ENCODE measurements at places on chromosomes 3 and 15.

GRCh38 chr3:156579427-156579851, 24.5 kb upstream of the SSR3 start:
- DNase-seq, result no peak

GRCh38 chr3:189363590-189364255, 192.0 kb downstream of the TPRG1 start:
- no peak for DNase-seq

- DNase-seq, result no peak
These were observed 146.5 kb upstream of the SLC6A11 start for GRCh38 chr3:10669490-10670048.

GRCh38 chr3:128764863-128765262, 38.9 kb downstream of the RAB7A start:
- DNase-seq, result no peak

DNA sequence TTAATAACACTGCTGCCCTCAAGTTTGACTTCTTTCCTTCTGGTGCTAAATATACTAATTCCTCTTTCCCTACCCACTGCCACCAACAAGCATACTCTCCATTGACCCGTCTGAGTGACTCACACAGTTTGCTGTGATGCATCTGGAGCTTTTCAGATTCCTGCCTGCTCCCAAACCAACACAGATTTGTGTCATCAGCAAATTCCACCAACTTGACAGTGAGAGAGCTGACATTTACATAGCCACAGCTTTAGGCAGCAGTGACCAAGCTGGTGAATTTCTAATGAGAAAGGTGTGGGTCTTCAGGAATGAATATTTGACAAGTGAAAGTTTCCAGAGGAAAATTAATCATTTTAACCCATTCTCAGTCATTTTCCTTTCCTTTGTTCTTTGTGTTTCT, 96.5 kb upstream of the PRICKLE2 start:
- no peak for DNase-seq

- DNase-seq, result no peak
These were observed 132.3 kb upstream of the NEO1 start for GRCh38 chr15:72919936-72920465.

DNA sequence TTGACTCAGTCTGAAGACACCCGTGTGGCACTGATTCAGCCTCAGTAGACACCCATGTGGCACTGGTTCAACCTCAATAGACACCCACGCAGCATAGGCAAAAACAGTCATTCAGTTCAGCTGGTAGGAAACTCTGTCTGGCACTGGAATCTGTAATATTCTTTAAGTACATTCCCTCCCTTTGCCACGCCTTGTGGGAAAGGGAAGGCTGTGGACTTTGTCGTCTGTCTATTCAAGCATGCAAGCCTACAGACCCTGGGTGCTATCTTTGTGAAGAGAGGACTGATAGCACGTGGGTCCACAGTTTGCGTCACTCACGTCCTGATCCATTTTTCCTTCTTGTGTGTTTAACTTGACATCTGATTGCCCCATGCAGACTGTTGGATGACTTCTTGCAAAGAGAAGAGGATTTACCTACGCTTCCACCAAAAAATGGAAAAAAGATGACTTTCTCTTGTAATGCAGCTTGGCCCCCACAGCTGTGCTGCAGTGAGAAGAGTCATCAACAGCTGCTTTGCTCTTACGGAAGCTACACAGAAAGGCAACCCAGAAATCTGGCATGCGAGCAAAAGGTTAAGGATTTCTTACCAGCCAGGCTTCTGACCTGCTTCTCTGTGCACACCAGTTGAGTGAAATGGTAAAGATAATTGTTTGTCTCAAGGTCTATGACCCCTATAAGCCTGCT, 278.1 kb downstream of the ULK4 start:
- no peak for DNase-seq

- no peak for DNase-seq
These were observed 47.3 kb downstream of the QTRT2 start for GRCh38 chr3:114103858-114104257.

- DNase-seq, result no peak
These were observed 27.3 kb downstream of the SPTSSB start for GRCh38 chr3:161343986-161344385.

DNA sequence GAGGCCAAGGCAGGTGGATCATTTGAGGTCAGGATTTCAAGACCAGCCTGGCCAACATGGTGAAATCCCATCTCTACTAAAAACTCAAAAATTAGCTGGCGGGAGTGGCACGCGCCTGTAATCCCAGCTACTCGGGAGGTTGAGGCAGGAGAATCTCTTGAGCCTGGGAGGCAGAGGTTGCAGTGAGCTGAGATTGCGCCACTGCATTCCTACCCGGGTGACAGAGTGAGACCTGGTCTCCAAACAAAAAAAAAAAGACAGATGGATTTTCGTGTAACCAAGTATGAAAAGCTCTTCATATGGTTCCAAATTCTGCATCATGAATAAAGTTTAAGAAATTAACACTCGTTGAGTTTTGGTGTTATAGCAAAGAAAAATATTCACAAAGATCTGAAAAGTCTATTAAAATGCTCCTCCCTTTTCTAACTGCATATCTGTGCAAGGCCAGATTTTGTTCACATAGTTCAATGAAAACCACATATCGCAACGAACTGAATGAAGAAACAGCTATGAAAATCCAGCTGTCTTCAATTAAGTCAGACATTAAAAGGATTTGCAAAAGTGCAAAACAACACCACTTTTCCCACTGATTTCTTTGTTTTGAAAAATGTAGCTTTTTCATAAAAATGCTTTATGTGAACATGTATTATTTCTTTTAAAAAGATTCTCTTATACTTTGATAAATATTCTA, 23.8 kb upstream of the FBLN2 start:
- no peak for DNase-seq

DNA sequence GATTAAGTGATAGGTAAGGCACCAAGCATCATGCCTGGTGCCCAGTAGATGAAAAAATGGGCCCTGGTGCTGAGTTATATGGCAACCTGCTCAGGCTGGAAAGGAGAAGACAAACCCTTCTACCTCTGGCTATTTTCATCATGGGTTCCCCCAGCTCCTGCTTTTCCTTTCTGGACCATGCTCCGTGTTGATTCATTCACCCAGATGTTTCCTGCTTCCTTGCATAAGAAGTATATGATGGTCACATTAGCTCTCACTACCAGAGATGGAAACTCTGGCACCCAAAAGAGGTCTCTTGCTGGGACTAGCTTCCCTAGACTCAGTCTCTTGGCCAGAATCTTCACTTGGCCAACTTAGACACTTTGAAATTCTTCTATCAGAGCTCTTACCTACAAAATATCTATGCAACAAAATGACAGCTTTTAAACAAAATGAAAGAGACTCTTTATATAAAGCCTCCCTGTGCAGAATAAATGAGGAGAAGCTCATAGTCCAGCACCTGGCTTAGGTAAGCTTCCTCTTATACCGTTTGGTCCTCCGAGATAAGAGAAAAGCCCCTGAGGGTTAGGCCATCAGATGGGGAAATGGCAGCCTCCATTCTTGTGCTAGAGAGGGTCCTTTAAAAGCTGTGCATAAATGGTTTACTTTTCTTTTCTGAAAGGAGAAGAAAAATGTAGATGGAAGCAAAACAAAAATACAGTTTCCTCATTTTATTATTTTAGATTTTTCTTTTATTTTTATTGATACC, 46.8 kb upstream of the MCF2L2 start:
- no peak for DNase-seq

- peak; percentile 19 for DNase-seq
These were observed 29.0 kb downstream of the ANP32A start for GRCh38 chr15:68791431-68792283.

DNA sequence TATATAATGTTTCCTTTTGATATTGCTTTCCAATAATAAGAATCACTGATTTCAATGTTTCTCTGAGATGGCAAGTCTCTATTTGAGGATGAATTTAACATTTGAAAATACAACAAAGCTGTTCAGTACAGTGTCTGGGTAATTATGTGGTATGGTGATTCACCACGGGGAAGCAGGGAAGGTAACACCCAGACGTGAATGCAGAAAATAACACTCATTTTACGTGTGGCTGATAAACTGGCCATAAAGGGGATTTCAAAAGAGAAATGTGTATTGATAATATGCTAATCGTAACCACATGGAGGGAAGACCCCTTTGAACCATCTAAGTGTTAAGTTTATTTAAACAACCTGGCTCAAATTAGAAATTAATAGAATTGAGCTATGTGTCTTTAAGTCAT, 344.6 kb downstream of the GRM7 start:
- DNase-seq, result no peak

DNA sequence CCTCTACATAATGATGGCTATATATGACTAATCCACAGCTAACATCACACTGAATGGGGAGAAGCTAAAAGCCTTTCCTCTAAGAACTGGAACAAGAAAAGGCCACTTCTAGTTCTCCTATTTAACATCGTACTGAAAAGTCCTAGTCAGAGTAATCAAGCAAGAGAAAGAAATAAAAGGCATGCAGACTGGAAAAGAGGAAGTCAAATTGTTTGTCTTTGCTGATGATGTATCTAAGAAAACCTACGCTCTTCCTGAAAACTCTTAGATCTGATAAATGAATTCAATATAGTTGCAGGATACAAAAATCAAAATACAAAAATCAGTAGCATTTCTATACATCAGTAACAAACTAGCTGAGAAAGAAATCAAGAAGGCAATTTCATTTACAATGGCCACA, 116.9 kb downstream of the TP63 start:
- no peak for DNase-seq

DNA sequence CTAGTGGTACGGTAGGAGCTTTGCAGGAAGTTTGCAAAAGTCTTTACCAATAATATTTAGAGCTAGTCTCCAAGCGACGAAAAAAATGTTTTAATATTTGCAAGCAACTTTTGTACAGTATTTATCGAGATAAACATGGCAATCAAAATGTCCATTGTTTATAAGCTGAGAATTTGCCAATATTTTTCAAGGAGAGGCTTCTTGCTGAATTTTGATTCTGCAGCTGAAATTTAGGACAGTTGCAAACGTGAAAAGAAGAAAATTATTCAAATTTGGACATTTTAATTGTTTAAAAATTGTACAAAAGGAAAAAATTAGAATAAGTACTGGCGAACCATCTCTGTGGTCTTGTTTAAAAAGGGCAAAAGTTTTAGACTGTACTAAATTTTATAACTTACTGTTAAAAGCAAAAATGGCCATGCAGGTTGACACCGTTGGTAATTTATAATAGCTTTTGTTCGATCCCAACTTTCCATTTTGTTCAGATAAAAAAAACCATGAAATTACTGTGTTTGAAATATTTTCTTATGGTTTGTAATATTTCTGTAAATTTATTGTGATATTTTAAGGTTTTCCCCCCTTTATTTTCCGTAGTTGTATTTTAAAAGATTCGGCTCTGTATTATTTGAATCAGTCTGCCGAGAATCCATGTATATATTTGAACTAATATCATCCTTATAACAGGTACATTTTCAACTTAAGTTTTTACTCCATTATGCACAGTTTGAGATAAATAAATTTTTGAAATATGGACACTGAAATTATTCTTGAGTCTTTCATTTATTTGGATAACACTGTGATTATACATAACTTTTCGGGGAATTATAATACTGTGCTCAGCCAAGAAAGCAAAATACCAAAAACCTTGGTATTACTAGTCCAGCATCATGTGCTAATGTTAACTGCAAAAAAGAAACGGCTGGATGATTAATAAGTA, 2.2 kb downstream of the SOX2 start:
- DNase-seq, result no peak

GRCh38 chr3:197501496-197501878, 54.3 kb downstream of the BDH1 start:
- DNase-seq, result no peak

DNA sequence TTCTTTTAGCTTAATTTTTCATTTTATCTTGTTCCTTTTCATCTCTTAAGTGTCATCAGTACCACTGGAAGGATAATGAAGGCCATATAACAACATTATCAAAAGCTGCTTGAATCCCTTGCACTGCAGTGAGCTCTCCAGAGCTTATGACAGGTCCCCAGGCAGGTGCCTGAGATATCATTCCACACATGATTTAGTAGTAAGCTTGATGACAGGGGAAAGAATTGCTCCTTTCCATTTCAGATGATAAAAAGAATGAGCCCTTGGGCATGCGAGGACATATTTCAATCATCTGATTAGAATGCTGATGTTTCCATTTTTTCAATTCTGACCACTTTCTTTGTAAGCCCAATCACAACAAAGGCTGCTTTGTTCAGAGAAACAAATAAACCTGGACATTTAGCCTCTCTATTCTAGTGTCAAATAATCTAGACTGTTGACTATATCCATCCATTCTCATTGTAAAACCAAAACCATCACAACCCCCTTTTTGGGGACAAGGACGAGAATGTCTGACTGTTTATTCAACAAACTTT, 567.8 kb downstream of the IGSF11 start:
- no peak for DNase-seq

DNA sequence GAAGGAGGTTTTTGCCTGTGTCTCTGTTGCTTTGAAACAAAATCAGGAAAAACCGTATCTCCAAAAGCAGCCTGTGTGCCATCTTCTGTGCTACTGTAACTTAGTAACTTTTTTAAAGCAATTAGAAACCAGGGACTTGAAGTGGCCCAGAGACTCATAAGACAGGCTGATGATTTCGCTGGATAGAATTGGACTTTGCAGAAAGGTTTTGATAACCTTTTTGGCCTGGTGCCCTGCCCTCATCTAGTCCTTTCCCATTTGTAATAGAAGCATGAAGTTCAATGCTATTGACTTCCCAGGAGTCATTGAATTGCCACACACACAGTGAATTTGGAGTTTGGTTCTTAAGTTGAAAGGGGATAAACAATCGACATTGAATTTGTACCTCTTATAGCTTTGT, 157.2 kb downstream of the PTPRG start:
- DNase-seq, result no peak

- DNase-seq, result no peak
These were observed 67.6 kb downstream of the SLC6A11 start for GRCh38 chr3:10883478-10884234.

- no peak for DNase-seq
These were observed 1.1 kb downstream of the TNNC1 start for GRCh38 chr3:52452570-52453221.

DNA sequence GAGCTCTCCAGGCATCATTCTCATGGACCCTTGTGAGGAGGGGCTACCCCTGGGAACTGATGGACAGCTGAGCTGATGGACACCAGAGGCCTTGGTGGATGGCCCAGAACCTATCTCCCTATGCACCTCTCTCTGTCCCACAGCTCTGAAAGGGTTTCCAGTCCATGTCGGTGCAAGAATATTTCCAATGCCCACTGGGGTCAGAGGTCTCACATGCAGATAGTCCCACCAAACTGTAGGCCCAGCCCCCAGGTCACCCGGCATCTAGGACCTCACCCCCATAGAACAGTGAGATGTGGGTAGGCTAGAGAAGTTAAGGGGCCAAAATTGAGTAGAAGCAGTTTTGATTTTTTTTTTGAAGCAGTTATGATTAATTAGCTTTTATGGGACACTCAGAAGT, 2.6 kb downstream of the ALPK3 start:
- DNase-seq, result no peak

- DNase-seq, result no peak
These were observed 37.6 kb upstream of the SFMBT1 start for GRCh38 chr3:53083521-53083920.

All from stimulated activated CD8-positive, alpha-beta memory T cell treated with anti-CD3 and anti-CD28 coated beads, Interleukin-4, amount 100 ng/mL, for 4 hours (primary cell).